ENCODE measurements at places on chromosomes 12 and 14. TPM values are rescaled to one million over a fixed set of nuclear protein-coding genes. Genes with fewer than 3 reads are reported as not detected.
A peak's percentile ranks its signal among the peaks of the same experiment; 100 is the strongest.

- no peak for DNase-seq
Observed at GRCh38 chr12:61546296-61546695, 713.9 kb upstream of the USP15 start.

GRCh38 chr14:35965400-35965799 lies 139.3 kb downstream of the BRMS1L start:
- DNase-seq = no peak

GRCh38 chr12:50598321-50598862 lies 93.6 kb downstream of the DIP2B start:
- no peak for DNase-seq

GRCh38 chr14:105929327-105930081 lies 403.1 kb downstream of the TMEM121 start:
- no peak for DNase-seq

GRCh38 chr12:20040831-20041230 lies 327.5 kb upstream of the PDE3A start:
- no peak for DNase-seq

GRCh38 chr14:94663538-94663937 lies 51.3 kb downstream of the SERPINA3 start:
- DNase-seq = no peak

DNA sequence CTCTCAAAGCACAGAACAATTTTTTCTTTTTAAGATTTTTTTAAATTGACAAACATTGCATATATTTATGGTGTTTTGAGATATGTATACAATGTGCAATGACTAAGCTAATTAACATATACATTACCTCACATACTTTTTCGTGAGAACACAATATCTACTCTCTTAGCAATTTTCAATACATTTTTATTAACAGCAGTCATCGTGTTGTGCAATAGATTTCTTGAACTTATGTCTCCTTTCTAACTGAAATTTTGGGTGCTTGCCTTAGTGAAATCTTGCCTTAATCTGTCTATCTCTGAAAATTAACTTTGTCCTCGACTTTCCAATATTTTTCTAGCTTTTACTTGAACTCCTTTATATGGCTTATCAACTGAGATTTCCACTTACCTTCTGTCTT lies 6.8 kb downstream of the OR10A7 start:
- DNase-seq = no peak

DNA sequence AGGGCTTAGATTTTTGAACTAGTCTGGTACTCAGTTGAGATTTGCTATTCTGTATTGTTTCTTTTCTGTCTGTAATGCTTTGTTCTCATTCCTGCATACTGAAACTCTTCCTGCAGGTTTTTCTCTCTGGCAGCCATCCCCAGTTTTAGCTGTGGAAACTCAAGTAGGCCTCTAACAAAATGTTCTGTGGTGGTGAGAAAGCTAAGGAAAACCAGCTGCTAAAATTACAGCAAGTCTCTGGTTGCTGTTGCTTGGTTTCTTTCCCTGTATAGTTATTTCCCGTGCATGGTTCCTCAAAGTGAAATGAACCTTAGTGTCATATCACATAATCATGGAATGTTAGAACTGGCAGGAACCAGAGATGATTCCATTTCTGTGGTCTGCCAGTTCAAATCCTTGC lies 442.5 kb downstream of the NRXN3 start:
- no peak for DNase-seq

DNA sequence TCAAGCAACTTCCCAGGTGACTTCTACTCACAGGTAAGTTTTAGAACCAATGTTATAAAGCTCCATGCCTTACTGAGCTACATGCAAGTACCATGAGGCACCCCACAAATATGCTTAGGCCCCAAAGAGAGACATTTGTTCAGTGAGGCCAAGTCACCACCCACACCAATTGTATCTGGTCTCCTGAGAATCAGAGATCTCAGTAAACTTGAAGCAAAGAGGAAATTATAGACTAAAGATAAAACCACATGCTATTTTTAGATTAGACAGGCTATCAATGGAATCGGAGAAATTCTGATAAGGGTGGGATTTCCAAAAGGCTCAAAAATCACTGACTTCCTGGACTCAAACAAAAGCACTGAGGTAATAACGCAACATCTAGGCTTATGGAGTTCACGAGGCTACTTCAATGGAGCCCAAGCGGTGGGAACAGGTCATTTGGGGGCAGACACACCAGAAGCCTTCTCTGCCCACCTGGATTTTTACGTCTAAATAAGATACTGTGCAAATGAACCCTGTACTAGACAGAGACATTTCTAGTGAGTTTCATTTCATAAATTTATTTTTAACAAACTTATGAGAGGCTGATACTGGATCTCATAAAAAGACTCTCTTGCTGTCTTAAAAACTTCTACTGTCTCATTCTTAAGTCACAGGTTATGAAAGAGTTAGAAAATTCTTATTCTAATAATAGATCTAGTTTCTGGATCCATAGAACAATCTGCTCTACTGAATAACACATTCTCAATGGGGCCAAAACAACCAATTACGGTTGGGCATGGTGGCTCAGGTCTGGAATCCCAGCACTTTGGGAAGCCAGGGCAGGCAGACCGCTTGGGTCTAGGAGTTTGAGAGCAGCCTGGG lies 7.7 kb downstream of the SLC15A4 start:
- no peak for DNase-seq

DNA sequence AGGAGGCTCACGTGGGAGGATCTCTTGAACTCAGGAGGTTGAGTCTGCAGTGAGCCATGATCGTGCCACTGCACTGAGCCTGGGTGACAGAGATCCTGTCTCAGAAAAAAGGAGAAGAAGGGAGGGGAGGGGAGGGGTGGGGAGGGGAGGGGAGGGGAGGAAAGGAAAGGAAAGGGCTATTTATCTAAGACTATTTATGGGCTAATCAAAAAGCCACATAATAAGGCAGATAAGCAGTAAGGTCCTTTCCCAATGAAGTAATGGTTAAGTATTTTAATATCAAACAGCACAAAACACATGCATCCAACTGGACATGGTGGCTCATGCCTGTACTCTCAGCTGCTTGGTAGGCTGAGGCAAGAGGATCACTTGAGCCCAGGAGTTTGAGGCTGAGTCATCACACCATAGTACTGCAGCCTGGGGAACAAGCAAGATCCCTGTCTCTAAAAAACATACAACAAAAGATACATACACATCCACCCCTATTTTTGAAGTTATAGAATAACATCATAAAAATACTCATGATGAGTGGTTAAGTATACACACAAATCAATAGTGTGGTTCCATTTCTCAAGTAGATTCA lies 9.7 kb downstream of the PAWR start:
- no peak for DNase-seq

GRCh38 chr12:89033062-89033461 lies 319.2 kb downstream of the DUSP6 start:
- no peak for DNase-seq

DNA sequence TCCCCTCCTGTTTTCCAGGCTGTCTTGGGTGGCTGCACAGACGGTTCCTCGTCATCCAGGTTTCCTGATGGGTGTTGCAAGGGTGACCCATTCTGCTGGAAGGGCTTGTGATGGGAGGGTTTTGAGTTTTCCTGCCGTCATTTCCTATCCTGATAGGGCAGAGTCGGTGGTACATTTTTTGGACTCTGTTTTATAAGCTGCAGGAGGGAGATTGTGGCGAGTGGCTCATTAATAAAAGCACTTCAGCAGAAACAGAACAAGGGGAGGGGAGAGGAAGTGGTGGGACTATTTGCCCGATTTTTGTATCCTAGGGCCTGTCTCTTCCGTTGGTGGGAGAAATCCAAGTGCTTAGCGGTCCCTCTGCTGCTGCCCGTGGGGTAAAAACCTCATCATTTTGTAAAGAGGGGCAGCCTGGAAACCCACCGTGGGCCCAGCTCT lies 40.0 kb downstream of the TSPAN9 start:
- DNase-seq = no peak

DNA sequence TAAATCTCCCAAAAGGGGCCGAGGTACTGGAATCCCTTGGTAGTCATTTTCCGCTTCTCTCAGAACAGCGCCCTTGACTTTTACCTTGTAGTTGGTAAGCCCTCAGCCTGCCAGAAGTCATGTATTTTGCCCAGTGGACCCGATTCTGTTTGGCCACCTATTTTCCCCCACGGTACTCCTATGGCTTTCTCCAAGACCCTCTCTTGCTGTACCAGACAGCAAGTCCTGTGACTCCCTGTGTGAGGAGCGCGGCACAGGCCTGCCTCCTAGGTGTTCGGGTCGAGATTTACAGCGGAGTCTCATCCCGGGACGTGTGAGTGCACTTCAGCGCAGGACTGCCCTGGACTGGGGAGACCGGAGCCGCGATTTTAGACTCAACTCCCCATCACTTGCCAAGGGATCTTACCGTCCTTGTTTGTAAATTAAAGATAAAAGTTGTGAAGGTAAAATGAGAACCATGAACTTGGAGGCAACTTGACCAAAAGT lies 1.1 kb upstream of the MBD6 start:
- peak; percentile 80 for DNase-seq

- DNase-seq = no peak
Observed at GRCh38 chr12:12216349-12217017, 50.4 kb downstream of the LRP6 start.

DNA sequence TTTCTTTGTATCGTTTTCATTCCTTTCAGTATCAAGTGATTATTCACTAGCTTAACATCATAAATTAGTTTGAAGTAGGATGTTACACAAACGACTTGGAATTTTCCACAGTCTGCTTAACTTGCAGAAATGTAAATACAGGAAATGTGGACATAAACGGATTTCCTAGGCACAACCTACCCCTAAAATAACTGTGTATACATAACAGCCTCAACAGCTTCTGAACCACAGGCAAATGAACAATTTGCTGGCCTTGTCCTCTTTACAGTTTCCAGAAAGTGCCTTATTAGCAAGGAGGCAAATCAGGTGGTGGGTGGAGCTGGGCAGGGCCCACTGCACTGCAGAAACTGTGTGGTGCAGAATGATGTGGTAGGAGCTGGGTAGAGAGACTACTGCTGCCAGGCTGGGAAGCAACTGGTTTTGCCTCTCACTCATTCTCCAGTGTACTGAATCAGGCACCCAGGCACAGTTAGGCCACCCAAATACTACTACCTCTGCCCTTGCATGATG lies 14.1 kb downstream of the DRAM1 start:
- no peak for DNase-seq

GRCh38 chr14:43356979-43357545 lies 1150.0 kb downstream of the FSCB start:
- no peak for DNase-seq

GRCh38 chr14:94392510-94392935 lies 4.1 kb upstream of the SERPINA1 start:
- peak; percentile 85 for DNase-seq

- peak; percentile 84 for DNase-seq
Observed at GRCh38 chr14:68285421-68286179, 466.0 kb downstream of the RAD51B start.

DNA sequence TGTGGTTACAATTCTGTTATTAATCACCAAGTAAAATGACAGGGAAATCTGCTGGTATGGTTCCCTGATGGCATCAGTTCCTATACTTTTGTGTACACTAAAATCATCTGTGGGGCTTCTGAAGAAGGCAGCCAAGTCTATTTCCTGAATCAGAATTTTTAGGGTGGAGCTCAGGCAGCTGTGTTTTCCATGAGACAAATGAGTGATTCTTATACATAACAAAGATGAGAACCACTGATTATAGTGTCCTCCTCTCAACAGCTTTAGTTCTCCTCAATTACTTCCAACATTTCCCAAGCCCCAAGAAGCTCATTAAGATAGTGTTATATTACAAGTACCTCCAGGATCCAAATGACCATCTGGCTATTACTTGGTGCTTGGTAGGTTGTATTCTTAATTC lies 64.5 kb upstream of the USP44 start:
- DNase-seq = no peak

DNA sequence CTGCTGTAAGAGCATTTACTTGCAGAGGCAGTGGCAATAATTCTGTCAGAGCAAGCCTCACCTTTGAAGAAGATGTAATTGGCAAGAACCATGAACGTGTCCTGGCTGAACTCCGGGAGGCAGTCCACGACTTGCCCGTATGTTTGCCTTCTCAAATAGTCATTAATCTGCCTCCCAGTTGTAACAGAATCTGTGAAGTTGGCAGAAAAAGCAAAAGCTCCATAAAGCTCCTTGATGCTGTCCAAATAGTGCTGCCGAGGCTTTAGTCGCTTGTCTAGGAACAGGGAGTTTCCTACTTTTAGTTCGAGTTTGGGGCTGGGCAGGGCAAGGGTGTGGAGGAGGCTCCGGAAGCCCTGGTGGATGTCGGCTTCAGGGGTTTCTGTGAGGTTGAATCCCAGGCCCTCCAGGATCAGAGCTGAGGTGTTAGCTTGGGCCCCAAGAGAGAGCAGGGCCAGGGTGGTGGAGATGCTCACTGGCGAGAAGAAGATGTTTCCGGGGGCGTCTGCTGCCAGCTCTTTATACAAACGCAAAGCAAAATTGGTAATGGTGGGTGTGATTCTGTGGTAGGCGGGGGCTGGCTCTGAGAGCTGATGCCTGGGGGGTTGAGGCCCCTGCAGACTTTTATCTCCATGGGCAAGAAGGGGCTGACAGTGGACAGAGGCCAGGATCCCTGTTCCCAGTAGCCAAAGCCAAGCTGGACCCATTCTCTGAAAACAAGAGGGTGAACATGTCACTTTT lies 4.4 kb downstream of the SERPINA11 start:
- DNase-seq = no peak

DNA sequence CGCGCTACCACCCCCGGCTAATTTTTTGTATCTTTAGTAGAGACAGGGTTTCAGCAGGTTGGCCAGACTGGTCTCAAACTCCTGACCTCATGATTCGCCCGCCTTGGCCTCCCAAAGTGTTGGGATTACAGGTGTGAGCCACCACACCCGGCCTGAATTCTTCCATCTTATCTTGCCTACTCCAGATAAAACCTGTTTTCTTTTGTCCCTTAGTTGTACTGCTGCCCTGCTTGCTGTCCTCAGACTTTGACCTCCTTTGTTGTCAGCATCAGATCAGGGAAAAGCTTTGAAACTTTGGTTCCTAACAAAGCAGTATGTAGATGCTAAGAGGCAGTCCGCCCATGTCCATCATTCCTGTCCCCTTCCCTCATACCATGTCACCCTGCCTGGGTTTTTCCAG lies 15.9 kb downstream of the COPZ1 start:
- DNase-seq = no peak

GRCh38 chr14:54207075-54207474 lies 189.7 kb upstream of the CDKN3 start:
- DNase-seq = no peak

DNA sequence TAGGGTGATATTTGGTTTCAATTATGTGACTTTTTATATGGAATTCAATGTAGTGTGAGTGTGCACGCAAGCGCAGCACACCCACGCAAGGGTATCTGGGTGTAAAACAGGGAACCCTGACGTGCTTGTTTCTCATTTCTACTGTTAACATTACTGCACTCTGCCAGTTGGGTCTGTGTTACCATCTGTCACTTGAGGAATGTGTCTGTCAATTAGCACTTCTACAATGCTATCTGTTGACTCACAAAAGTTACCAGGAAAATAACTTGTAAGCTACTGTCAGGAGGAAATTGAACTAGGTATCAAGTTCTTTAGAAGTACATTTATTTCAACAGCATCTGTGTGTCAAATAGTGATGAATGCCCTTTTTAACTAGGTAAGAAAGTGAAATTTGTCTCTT lies 695.5 kb upstream of the LRFN5 start:
- no peak for DNase-seq

HAL gene
- 0.09 TPM for total RNA-seq

FGD6 gene
- total RNA-seq = 0.45 TPM

RPGRIP1 gene
- total RNA-seq = not detected

DNAH10 gene
- 0.14 TPM for total RNA-seq

SERPINA10 gene
- total RNA-seq = not detected

ANGEL1 gene
- 16.4 TPM for total RNA-seq

ASIC1 gene
- total RNA-seq = 19.7 TPM

PDZRN4 gene
- total RNA-seq = not detected

LIN7A gene
- 0.51 TPM for total RNA-seq

FICD gene
- 6.6 TPM for total RNA-seq

Data from activated CD4-positive, alpha-beta T cell treated with anti-CD3 and anti-CD28 coated beads, Interleukin-2, amount 10 ng/mL, durations not matched to agents 24 days and 14 days (primary cell).